ENCODE measurements at places on chromosomes 2 and 18.

GRCh38 chr18:21291106-21291505 is 49.1 kb downstream of the GREB1L start:
- DNase-seq, result no peak

GRCh38 chr2:88095022-88095421 is 27.4 kb downstream of the SMYD1 start:
- no peak for DNase-seq

DNA sequence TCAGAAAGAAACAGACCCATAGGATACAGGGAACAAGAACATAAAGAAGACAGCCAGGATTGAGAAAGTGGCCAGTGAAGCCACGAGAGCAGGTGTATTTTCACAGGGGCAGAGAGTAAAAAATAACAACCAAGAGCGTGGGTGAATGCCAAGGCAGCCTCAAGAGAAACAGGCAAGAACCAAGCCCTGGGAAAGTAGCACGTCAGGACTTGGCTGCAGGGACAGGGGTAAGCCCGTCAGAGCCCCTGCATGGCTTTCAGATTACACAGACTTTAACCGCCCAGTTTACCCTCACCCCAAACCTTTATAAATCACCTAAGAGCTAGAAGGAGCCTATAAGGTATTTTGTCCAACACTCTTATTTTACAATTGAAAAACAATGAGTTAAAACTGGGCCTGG is 43.7 kb downstream of the ARL4C start:
- DNase-seq, result no peak

GRCh38 chr2:47282621-47283272 is 120.2 kb upstream of the MSH2 start:
- no peak for DNase-seq

DNA sequence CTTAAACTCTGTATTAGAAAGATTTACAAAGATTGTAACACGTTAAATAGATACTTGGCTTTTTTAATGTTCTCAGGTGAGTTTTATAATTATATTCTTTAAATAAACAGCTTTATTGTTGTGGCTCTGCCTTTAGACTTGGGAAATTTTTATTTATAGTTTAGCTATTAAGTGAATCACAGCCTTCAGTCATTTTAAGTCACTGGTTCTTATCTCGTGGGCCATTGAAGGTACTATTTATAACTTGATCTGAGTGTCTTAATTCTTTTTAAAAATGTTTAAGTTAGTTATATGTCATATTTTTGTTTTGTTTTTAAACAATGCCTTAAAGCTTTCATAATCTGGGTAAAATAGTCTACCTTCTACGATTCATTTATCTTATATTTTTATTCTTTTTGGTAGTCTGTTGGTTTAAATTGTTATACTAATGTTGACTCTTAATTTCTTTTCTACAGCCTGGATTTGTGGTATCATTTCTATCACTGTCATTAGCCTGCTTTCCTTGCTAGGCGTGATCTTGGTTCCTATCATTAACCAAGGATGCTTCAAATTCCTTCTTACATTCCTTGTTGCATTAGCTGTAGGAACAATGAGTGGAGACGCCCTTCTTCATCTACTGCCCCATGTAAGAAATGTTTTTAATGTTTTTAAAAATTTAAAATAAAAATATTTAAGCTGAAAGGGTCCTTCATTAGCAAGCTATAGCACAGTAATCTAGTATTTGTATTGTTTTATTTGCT is 49.3 kb downstream of the SLC39A10 start:
- no peak for DNase-seq

- no peak for DNase-seq
These were observed 385.0 kb upstream of the KLHL29 start for GRCh38 chr2:22999951-23000350.

DNA sequence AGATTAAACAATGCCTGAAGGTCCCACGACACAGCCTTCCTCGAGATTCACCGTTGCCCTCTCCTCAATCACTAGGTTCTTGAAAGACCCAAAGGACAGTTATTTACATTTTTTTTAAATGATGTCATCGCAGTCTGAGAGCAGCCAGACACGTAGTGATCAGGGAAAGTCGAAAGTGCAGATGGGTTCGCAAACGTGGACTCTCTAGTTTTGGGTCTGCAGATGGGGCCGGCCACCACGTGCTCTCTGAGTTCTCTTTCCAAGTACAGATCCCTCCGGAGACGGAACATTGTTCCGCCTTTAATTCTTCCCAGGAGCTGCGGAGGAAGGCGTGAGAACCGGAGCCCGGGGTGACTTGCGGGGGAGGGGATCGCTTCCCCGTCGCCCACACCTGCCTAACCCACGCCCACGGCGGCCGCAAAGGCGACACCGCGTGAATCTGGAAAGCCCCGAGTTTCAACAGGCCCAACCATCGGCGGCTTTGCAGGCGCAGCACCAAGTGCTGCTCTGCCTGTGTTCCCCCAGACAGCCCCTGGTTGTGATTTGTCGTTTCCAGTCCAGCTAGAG is 54.3 kb downstream of the PKDCC start:
- DNase-seq, result peak; percentile 94

- no peak for DNase-seq
These were observed 35.8 kb downstream of the SCTR start for GRCh38 chr2:119488245-119489214.

GRCh38 chr2:147331790-147332419 is 512.9 kb upstream of the ACVR2A start:
- DNase-seq, result peak; percentile 40

GRCh38 chr2:147086715-147087114 is 758.1 kb upstream of the ACVR2A start:
- no peak for DNase-seq

- DNase-seq, result no peak
These were observed 14.5 kb upstream of the ASPRV1 start for GRCh38 chr2:69975853-69976462.

DNA sequence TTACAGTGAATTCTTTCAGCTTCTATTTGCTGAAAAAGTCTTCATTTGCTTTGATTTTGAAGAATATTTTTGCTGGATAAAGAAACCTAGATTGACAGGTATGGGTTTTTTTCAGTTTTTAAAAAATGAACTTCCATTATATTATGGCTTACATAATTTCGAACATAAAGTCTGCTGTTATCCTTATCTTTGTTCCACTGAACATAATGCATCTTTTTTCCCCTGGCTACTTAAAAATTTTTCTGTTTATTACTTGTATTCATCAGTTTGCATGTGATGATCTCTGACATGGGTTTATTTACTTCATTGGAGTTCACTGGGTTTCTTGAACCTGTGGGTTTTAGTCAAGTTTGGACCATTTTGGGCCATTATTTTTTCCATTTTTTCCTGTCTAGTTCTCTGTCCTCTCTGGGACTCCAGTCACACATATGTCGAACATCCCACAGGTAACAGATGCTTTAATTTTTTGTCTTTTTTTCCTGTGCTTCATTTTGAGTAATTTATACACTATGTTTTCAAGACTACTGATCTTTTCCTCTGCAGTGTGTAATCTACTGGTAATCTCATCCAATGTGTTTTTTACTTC is 33.1 kb downstream of the SEC11C start:
- no peak for DNase-seq

DNA sequence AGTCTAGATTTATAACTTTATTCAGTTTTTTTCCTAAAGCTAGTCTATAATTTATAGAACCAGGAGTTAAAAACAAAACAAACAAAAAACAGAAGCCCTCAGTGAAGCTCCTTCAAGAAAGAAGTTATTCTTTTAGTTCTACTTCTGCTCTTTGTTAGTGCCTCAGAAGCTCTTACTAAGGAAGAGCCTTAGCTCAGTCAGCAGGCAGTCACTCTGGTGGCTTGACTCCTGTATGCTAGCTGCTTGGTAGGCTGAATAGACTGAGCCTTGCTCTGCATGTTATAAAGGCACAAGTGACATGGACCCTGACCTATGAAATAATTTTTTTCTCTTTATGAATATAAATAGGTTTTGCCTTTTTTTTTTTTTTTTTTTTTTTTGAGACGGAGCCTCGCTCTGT is 24.8 kb downstream of the NCOA1 start:
- DNase-seq, result peak; percentile 64

DNA sequence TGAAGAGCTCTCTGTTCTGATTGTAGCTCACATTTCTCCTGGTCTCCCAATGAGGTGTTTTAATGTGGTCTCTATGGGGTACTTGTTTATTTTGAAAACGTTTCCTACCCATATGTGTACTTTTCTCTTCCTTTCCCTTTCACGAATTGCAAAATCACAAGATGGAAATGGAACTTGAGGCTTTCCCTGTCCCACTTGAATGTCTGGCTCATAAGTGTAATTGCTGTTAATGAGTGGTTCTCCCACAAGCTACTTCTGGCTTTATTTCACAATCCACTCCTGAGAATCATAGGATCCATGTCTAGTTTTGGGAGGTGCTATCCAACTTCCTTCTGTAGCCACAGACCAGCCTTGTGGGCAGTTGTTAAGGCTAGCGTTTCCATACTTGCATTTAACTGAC is 81.1 kb upstream of the CAVIN2 start:
- peak; percentile 30 for DNase-seq

GRCh38 chr2:120432293-120432975 is 86.5 kb downstream of the INHBB start:
- DNase-seq, result no peak

GRCh38 chr18:34094148-34094547 is 130.6 kb downstream of the NOL4 start:
- no peak for DNase-seq

DNA sequence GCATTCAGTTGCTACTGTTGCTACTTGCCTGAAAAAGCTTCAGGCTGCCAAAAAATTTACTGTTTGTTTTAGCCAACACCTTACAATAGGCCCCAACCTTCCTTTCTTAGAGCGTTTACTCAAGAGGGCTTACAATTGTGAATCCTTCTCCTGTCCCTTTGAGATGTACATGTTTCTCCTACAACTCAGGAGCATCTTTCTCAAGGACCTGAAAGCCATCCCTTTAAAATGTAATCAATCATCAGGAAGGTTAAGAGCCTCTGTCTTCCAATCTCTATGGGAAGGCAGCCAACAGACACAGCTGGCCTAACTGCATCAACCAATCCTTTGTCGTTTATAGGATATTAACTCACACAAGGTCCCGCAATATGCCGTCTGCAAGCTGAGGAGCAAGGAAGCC is 3.4 kb upstream of the IER3IP1 start:
- DNase-seq, result no peak

DNA sequence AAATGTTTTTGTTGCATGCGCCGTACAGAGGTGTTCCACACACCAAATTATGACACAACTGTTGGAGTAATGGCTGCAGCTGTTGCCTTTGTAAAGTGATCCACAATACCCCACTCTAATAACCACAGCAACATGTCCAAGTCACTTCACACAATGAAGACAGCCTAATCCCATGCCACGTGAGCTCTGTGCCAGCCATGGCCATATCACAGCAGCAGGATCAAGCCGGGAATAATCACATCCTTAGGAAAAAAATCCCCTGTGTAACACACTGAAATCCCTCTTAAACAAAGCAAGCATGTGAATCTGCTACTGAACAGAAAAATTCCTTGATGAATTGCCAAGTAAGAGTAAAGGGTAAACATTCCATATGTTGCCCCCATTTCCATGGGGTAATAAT is 179.5 kb upstream of the PARD3B start:
- no peak for DNase-seq

DNA sequence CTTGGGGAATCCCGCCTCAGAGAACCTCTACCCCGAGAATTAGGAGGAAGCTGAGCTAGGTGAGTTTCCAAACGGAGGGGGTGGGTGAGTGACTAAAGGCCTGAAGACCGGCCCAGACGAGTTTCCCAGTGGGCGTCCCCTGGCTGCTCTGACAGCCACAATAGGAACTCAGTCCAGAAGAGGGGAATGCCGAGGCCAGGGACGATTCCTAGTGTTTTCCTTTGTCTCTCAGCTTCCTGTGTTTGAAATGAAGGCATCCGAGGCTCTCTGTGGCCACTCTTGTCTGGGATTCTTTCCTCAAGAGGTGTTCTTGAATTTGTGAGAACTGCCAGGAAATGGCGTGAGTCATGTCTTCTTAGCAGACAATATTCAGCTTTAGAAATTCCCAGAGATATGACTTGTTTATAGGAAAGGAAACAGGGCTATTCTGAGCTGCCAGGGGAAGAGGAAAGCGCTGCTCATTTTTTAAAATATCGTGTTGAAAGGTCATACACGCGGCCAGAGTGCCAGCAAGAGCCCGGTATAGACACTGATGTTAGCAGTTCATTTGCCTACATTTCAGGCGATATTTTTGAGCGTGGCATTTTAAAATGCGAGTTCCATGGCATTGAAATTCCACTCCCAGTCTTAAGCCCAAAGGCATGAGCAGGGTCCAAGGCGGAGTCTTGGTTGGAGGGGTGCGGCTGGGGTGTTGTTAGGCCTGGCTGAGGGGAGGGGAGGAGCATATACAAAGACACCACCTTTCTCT is 169.1 kb upstream of the KLF7 start:
- peak; percentile 87 for DNase-seq

- no peak for DNase-seq
These were observed 1600.0 kb upstream of the ACVR2A start for GRCh38 chr2:146244830-146245229.

DNA sequence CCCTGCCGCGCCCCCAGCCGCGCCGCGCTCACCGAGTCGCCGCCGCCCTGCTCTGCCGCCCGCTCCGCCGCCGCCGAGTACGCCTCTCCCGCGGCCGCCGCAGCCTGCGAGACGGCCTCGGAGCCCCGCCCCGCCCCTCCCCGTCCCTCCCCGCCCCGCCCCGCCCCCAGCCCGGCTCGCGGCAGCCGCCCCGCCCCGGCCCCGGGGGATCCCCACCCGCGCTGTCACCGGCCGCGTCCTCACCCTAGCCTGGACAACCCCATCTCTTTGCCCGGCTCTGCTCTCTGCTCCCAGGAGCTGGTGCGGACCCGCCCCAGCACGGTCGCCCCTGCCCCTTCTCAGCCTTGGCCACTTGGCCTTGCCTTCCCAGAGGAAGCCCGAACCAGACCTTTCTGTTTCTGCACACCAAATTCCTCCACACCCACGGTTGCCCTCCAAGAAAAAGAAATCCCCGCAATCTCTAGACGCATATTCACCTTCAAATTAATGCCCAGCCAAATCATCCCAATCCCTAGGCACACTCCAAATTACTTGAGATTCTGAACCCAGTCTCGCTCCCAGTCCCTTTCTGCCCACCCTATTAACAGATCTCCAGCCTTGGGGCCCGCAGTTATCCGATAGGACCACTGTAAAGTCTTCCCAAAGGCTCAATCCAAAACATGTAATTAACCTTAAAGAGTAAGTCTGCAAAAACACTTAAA is at the start of gene CYRIA:
Gene CYRIA, minus strand, starts transcription at position 87 of the 701 bp plus-strand sequence. CDS start 77,715 bp downstream, outside the sequence.
- peak; percentile 91 for DNase-seq

DNA sequence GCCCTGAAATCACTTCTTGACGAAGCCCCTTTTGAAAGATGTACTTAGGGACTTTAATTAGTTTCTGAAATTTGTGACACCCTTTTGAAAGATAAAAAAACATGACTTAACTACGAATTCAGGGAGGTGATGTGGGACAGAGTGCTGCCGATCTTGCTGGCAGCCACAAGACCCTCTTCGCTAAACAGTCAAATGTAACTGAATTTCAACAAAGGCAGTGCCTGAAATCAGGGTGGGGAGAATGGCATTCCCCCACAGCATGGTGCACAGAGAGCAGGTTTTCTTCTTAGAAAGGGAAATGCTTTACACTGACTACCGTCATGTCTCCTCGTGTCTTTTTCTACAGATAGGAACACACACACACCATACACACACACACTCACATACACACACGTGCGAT is 640.2 kb upstream of the POU3F3 start:
- DNase-seq, result no peak

- no peak for DNase-seq
These were observed 80.2 kb downstream of the NUP35 start for GRCh38 chr2:183204397-183204796.

- DNase-seq, result no peak
These were observed 106.7 kb upstream of the ARL4C start for GRCh38 chr2:234603619-234604018.

Measured in suppressor macrophage treated with lipopolysaccharide for 4 hours (primary cell).